NCI-H1048 (cell line): ENCODE measurements at places on chromosomes 2 and 18.
A peak's percentile ranks its signal among the peaks of the same experiment; 100 is the strongest.

- DNase-seq, result no peak
Observed at GRCh38 chr18:21769206-21769605, 28.6 kb downstream of the MIB1 start.

DNA sequence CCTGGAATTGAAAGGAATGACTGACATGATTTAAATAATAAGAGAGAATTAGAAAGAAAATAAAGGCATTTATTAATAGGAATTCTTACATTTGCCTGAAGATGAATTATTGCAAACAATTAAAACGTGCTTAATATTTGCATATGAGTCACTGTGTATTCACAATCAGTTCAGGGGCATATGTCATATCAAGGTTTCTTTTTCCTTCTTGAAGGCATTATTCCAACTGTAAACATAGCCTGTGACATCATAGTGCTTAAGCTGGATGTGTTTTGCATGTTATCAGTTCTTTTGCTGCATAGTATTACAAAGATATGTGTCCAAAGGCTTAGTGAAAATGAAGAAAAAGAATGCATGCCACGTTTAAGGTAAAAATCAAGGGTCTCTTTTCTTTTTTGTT, 80.8 kb downstream of the MEIS1 start:
- DNase-seq, result peak; percentile 58

GRCh38 chr2:26637811-26638310, 3.3 kb downstream of the CIB4 start:
- no peak for DNase-seq

DNA sequence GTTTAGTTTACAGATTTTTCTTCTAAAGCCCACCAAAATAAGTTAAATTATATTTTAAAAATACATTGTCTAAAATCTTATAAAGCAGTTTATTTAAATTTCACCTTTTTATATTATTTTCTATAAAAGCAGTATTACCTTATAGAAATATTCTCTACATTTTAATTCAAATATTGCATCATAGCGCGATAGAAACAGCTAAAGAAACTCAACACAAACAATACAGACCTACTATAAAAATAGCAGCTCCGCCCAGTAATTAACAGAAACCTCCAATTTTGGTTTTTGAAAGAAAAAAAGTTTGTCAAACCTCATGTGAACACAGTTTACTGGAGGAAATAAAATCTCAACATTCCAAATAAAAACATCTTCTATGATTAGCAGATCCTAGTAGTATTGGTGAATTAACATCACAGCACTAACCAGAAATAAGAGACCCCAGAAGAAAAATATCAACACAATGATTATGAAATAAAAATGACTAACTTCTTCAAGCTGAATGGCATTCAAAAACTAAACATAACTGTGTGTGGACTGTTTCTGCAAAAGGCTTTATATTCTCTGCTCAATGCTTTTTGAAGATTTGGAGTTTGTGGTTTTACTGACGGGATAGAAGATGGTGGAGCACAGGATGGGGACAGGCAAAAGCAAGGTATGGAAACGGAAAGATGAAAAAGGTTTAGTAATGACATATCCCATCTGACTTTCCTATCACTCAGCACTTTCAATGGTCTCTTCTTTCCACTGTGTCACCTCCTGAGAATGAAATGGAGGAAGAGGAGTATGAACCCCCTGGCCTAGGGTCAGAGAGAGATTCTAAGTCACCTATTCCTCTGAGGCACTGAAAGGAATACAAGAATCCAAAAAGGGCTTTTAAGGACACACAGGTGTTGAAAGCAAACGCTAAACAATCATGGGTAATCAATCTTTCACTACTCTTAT, 17.5 kb downstream of the MAP4K3 start:
- DNase-seq, result no peak

- no peak for DNase-seq
Observed at GRCh38 chr2:223601018-223601417, 1.1 kb downstream of the SCG2 start.

DNA sequence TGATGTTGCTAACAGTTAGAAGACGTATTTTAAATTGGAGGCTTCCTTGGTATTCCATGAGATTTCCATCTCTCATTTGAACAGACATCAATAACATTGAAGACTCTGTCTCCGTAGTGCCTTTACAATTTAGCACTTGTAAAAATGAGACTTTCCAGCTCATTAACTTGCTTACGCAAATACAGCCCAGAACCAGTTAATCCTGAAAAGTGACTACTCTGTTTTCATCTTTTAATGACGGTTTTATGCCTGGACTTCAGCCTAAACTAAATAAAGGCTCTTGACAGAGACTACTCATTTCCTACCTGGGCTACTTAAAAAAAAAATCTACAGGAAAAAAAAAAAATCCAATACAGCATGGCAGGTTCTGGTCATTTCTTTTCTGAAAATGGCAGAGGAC, 148.6 kb downstream of the LRATD1 start:
- peak; percentile 72 for DNase-seq

DNA sequence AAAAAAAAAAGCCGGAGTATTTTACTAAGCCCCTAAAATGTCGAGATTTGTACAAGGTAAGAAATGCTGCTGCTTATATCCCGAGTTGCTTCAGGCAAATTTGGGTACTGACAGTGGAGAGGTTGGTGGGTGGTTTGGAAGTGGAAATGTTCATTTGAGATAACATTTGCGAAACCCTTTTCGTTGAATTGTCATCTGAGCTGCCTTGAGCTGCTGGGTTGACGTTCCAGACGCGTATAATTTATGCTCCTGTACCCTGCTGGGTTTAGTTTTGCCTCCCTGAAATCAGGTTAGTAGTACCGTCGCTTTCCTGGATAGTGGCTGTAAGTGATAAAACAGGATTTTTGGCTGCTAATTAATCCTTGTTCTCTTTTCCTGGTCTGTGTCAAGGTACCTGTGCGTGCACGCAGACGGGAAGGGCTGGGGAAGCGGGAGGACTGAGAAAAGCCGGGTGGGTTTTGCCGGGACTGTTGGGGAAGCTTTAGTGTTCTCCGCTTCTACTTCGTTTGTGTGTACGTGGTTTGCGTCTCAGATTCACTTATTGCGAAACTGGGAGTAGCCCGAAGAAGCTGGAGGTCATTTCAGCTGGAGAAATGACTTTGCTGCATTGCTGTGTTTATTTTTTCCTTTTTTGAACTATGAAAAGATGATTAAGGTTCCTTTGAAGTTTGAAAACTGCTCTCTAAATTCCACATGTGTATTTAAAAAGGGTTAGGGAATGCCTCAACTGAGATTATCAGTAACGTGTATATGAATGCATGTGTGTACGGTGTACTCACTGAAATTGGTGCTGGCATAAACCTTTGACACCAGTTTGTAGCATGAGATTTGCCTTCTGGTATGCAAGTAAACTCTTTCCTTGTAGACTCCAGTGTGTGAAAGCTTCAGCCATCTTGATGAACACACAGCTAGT, 709 bp downstream of the UGP2 start:
- DNase-seq, result no peak

GRCh38 chr2:25035537-25036220, 6.2 kb upstream of the EFR3B start:
- no peak for DNase-seq

DNA sequence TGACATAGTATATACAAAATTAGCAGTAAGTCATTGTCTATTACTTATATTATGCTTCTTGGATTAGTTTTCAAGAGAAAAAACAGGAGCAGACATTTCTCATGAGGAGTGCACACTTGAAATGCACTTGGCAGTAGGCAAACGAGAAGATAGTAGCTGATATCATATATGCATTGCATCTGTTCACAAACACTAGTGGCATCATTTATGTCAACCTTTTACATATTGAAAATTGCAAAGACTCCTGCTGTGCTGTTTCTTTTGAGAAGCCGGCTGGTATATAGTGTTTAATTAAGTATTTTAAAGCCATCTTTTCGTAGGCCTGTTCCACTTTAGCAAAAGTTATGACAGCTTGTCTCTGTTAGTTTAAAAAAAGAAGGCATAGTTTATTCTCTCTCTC, 58.4 kb upstream of the SLC8A1 start:
- DNase-seq, result no peak

DNA sequence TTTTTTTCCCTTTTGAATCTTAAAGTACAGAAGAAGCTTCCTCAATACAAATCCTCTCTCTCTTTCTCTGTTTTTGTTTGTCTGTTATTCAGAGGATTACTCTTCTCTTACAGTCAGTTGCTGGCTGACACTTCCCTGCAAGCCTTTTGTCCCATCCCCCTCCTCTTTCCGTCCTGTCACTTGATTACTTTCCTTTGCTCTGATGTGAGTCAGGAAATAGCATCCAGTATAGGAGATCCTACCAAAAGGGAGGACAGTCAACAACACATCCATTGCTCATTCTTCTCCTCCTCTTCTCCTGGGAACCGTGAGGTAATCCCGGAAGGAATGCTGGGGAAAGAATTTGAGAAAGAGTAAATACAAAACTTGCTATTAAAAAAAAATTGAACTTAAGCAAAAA, 79.3 kb upstream of the SCN7A start:
- DNase-seq, result no peak

DNA sequence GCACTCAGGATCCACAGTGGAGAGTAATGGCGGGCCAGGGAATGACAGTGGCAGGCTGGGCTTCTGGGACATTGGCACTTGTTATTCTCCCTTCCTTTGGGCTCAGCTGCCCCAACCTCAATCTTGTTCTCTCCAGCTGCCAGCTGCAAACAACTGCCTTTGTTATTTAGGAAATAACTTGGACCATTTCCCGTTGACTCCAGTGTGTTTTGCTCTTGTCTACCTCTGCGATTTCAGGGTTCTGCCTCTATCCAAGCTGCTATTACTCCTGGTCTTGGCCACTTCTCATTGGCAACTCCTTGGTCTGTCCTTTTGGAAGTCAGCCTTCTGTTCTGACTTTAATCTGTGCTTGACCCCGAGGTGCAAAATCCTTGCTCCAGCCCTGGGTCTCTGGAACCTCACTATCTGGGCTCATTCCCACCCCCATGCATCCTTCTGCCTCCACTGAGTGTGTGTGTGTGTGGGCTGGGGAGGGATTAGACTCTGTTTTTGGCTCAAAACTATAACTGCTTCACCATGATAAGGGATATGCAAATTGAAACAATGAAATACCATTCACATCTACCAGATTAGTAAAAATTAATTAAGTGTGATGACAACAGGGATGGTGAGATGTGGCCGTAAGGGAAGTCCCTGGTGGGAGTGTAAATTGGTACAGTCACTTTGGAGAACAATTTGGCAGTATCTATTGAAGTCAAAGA, 134.1 kb upstream of the CXCR4 start:
- DNase-seq, result no peak

- no peak for DNase-seq
Observed at GRCh38 chr2:66041902-66042657, 392.8 kb upstream of the MEIS1 start.

GRCh38 chr18:57811477-57812125, 8.5 kb upstream of the ATP8B1 start:
- DNase-seq, result no peak

DNA sequence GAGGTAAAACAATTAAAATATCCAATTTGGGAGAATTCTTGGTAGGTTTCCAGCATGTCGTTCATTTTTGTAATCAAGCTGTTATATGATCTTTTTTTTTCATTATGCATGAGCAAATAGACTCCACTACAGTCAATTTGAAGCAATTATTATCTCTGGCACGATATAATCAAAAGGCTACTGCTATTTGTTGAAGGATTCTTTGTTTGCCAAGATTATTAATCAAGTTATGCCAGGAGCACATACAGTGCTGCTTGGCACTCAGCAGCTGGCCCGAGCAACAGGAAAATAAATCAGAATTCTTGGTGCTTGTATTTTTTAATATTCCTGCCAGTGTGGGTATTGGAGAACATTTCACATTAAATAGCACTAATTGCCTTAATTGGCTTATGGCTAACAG, 279.5 kb downstream of the RND3 start:
- DNase-seq, result no peak

GRCh38 chr18:58980991-58981390, 116.3 kb downstream of the ZNF532 start:
- no peak for DNase-seq

DNA sequence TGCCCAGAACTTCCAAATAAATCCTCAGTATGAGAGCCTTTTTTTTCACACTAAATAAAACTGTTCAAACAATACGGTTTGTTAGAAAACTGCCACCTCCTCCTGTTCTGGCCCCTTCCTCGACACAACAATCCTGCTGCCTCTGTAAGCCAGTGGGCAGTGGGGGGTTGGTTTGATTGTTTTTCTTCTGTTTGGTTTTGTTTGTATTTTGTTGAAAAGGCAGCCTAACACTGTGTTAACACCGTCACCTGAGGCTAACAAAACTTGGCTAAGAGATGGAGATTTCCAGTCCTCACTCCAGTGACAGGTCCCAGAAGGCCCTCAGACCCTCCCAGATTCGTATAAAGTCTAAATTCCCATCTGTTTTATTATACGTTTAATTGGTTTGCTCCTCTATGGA, 402.1 kb downstream of the ZNF521 start:
- no peak for DNase-seq

DNA sequence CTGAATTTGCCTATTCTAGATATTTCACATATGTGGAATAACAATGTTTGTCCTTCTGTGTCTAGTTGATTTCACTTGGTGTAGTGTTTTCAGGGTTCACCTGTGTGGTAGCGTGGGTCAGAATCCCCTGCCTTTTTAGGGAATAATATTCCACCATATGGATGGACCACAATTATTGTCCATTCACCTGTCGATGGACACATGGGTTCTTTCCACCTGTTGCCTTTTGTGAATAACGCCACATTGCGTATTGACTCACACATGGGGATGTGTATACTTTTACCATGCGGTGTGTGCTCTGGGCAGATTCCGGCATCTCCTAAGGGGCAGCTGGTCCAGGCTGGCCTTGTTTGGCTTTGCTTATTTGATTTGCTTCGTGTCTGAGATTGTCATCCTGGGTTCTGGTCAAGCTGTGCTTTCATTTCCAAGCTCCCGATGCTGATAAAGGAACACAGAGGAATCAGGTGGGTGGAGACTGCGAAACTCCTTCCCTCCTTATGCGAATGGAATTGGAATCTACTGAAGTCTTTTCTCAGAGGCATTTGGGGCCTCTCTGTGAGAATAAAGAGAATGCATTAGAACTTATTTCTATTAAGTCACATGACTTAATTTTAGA, 18.9 kb upstream of the ALLC start:
- DNase-seq, result no peak

DNA sequence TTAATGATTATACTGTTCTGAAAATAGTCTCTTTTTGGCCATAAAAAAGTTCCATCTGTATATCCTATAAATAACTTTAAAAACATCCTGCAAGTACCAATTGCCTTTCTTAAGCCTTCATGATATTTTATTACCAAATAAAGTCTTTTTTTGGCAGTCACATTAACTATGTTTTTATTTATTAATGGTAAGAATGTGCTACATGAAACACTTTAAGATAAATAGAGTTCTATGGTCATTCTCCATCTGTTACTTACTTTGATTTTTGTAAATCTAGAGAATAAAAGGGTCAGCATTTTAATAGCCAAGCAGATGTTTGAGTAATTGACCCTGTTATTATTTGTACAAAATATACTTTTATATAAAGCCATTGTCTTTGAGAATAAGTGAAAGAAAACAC, 52.6 kb downstream of the LCLAT1 start:
- no peak for DNase-seq

- peak; percentile 33 for DNase-seq
Observed at GRCh38 chr2:229780856-229781773, 66.8 kb upstream of the DNER start.

GRCh38 chr18:37705016-37705415, 139.4 kb upstream of the CELF4 start:
- DNase-seq, result no peak
